ENCODE measurements at places on chromosomes 3 and 15. TPM values are rescaled to one million over a fixed set of nuclear protein-coding genes. Genes with fewer than 3 reads are reported as not detected.
A peak's percentile ranks its signal among the peaks of the same experiment; 100 is the strongest.

GRCh38 chr3:131914090-131914691 lies 120.6 kb downstream of the CPNE4 start:
- no peak overlapping the region for H3K27ac ChIP-seq
- H3K4me3 ChIP-seq: no peak overlapping the region
- no peaks in the 10 kb centered on the region for H3K27me3 ChIP-seq
- H3K36me3 ChIP-seq: no peaks in the 10 kb centered on the region
- DNase-seq: no peak
- H3K4me1 ChIP-seq: no peaks in the 10 kb centered on the region

GRCh38 chr15:61099020-61099810 lies 129.9 kb downstream of the RORA start:
- H3K4me1 ChIP-seq: no peaks in the 10 kb centered on the region
- H3K36me3 ChIP-seq: no peaks in the 10 kb centered on the region
- H3K27me3 ChIP-seq: no peaks in the 10 kb centered on the region
- no peak overlapping the region for H3K4me3 ChIP-seq

GRCh38 chr3:127746400-127747057 lies 73.8 kb downstream of the ABTB1 start:
- no peaks in the 10 kb centered on the region for H3K36me3 ChIP-seq
- H3K27ac ChIP-seq: peak overlapping the region; percentile 60
- no peaks in the 10 kb centered on the region for H3K27me3 ChIP-seq
- DNase-seq: peak; percentile 64
- H3K4me1 ChIP-seq: peaks cover 29% of the 10 kb centered on the region
- no peak overlapping the region for H3K4me3 ChIP-seq

DNA sequence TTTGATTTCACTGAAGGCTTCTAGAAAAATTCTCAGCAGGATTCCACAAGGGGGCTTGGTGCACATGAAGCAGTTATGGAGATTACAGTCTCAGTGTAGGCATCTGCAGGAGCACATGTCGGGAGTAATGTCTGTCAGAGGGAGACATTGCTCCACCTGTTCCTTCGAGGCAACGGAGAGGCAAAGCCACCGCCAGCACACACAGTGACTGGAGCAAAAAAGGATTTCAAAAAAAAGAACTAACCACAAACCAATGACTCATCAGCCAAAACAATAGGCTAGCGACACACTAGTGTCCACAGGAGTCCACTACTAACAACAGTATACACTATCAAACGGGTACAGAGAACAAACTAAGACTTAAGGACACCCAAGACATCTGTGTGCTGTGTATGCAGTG lies 68.9 kb downstream of the NPTN start:
- no peak overlapping the region for H3K4me3 ChIP-seq
- no peak overlapping the region for H3K27ac ChIP-seq
- no peaks in the 10 kb centered on the region for H3K27me3 ChIP-seq
- H3K4me1 ChIP-seq: no peaks in the 10 kb centered on the region
- peak; percentile 26 for DNase-seq

DNA sequence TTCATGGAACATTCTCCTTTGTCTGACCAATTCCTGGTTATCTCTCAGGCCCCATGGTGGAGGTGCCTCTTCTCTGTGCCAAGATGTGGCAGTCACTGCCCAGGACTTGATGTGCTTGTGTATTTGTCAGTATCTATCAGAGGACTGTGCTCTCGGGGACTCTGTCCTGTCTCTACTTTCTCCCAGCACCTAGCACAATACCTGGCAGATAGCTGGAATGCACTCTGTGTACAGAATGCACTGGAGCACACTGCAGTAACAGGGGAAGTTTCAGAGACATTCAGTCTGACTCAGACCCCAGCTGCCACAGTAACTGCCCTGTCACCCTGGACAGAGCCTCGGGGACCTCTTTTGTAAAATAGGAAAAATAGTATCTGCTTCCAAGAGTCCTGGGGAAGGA lies 34.6 kb upstream of the SV2B start:
- no peaks in the 10 kb centered on the region for H3K36me3 ChIP-seq
- H3K4me3 ChIP-seq: no peak overlapping the region
- DNase-seq: no peak
- H3K27ac ChIP-seq: no peak overlapping the region

GRCh38 chr15:71410347-71410746 lies 295.1 kb downstream of the THSD4 start:
- no peaks in the 10 kb centered on the region for H3K27me3 ChIP-seq
- no peak for DNase-seq
- H3K27ac ChIP-seq: no peak overlapping the region
- H3K4me1 ChIP-seq: peaks cover 37% of the 10 kb centered on the region
- no peaks in the 10 kb centered on the region for H3K36me3 ChIP-seq
- H3K4me3 ChIP-seq: no peak overlapping the region

DNA sequence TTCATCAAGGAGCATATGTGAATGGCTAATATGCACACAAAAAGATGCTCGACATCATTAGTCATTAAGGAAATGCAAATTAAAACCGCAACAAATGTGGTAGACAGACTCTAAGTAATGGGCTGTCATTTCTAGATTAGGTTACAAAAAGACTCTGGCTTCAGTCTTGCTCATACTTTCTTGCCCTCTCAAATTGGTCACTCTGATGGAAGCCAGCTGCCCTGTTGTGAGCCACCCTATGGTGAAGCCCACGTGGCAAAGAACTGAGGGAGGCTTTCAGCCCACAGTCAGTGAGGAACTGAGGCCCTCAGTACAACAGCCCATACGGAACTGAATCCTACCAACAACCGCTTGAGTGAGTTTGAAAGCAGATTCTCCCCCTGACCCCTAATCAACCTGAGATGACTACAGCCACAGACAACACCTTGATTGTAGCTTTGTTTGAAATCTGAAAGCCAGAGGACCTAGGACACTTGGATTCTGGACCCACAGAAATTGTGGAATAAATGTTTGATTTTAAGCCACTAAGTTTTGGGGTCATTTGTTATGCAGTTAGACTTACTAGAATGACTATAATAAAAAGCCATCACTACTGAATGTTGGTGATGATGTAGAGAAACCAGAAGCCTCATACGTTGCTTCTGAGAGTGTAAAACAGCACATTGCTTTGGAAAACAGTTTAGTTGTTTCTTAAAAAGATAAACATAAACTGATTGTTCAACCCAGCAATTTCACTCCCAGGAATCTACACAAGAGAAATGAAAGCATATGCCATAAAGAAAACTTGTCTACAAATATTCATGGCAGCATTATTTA lies 45.7 kb downstream of the EHHADH start:
- H3K27me3 ChIP-seq: no peaks in the 10 kb centered on the region
- no peak for DNase-seq
- no peaks in the 10 kb centered on the region for H3K36me3 ChIP-seq
- no peak overlapping the region for H3K27ac ChIP-seq
- H3K4me3 ChIP-seq: no peak overlapping the region

DNA sequence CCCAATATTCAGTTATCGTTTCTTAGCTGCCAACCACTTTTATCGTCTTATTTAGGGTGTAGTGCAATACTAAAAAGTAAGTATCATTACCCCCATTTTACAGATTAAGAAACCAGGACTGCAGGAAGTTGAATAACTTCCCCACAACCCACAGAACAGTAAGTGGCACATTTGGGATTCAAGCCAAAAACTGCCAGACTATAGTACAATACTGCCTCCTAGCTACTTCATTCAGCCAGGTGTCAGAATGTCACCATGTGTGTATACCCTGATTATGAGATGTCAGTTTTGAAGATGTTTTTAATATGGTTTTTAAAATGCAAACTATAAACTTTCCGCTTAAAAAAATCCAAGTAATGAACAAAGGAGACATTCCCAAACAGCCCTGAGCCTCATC lies 74.2 kb upstream of the PROK2 start:
- no peaks in the 10 kb centered on the region for H3K36me3 ChIP-seq
- H3K4me3 ChIP-seq: no peak overlapping the region
- no peaks in the 10 kb centered on the region for H3K4me1 ChIP-seq
- no peaks in the 10 kb centered on the region for H3K27me3 ChIP-seq
- DNase-seq: no peak

- no peak overlapping the region for H3K27ac ChIP-seq
- no peaks in the 10 kb centered on the region for H3K4me1 ChIP-seq
- no peaks in the 10 kb centered on the region for H3K36me3 ChIP-seq
- H3K27me3 ChIP-seq: no peaks in the 10 kb centered on the region
- DNase-seq: no peak
These were observed 18.5 kb upstream of the C3orf22 start for GRCh38 chr3:126577261-126577660.

DNA sequence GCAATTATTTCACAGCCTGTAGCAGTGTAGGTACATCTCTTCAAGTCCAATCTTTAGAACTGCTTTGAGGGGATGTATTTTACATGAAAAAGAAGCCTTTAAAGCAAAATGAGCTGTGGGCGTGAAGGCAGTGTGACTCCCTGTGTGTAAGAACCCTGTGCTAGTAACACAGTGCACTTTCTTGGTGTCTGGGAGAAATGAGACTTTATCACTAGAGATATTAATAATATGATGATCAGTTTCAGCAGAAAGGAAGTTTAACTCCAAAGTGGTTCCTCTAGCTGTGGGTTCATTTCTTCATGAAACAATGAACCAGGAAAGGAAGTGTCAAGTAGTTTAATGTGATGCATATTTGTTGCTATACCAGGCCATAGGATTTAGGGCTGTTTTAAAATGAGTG lies 41.5 kb downstream of the SLCO3A1 start:
- H3K36me3 ChIP-seq: no peaks in the 10 kb centered on the region
- H3K4me3 ChIP-seq: no peak overlapping the region
- H3K27ac ChIP-seq: no peak overlapping the region
- peaks cover 11% of the 10 kb centered on the region for H3K4me1 ChIP-seq
- DNase-seq: no peak
- H3K27me3 ChIP-seq: no peaks in the 10 kb centered on the region

DNA sequence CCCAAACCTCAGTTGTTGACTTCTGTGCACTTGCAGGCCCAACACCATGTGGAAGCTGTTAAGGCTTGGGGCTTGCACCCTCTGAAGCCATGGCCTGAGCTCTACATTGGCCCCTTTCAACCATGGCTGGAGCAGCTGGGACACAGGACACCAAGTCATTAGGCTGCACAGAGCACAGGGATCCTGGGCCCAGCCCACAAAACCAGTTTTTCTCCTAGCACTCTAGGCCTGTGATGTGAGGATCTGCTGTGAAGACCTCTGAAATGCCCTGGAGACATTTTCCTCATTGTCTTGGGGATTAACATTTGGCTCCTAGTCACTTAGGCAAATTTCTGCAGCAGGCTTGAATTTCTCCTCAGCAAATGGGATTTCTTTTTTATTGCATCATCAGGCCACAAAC lies 1255.7 kb downstream of the ZPLD1 start:
- H3K4me1 ChIP-seq: no peaks in the 10 kb centered on the region
- DNase-seq: no peak
- no peak overlapping the region for H3K4me3 ChIP-seq

DNA sequence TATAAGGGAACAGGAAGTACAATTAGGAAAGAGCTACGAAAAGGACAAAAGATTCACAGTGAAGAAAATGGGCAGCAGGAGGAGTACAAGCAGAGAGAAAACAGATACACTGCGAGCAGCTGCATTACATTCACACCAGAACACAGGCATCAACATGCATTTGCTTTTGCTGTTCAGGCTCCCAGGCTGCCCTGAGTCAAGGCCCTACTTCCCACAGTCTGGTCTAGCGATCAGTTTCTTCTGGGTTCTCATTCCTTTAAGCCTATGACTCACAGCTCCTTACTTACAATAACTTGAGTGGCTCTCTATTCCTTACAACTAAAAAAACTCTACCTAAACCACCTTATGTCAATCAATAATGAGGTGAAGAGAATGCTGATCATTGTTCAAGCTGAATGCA lies 24.5 kb upstream of the ZNF445 start:
- no peaks in the 10 kb centered on the region for H3K4me1 ChIP-seq
- no peak overlapping the region for H3K4me3 ChIP-seq
- no peak overlapping the region for H3K27ac ChIP-seq
- no peaks in the 10 kb centered on the region for H3K27me3 ChIP-seq

The RASGRF1 gene
- total RNA-seq: 57.6 TPM

The ISG20 gene
- 48.1 TPM for total RNA-seq

The IQCH gene
- total RNA-seq: 2.7 TPM

The INSYN1 gene
- total RNA-seq: 6.1 TPM

The GOLGA6L9 gene
- total RNA-seq: 14.2 TPM

The TEX55 gene
- total RNA-seq: not detected

The SH3GL3 gene
- 1.8 TPM for total RNA-seq

The NANOGP8 gene
- 8.4 TPM for total RNA-seq

The BOC gene
- total RNA-seq: 4.2 TPM

All from upper lobe of left lung (tissue), 6 donors.